ENCODE measurements at places on chromosomes 7 and 10.

DNA sequence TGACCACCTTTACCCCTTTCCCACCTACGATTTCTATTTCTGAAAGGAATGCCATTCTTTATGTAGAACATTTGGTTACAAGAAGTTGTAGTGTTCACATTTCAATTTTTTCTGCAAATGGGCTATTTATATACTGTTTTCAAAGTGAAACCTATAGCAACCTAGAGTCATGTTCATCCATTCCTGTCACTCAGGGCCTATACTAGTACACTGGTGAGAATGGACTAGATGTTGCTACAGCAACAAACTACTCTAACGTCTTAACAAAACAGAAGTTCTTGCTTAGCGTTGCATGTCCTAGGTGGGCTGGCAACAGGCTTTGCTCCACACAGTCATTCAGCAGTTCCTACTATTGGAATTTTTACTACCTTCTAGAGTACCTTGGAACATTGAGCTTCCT, 16.3 kb downstream of the CASD1 start:
- DNase-seq: no peak

- no peak for DNase-seq
These were observed 80.6 kb downstream of the PTPRZ1 start for GRCh38 chr7:121953601-121954000.

GRCh38 chr7:143900230-143900766, 1.7 kb downstream of the TCAF1 start:
- DNase-seq: no peak

GRCh38 chr7:124246262-124246863, 213.5 kb upstream of the TMEM229A start:
- DNase-seq: no peak

- DNase-seq: no peak
These were observed 675.0 kb upstream of the ANKRD30A start for GRCh38 chr10:36450380-36450779.

DNA sequence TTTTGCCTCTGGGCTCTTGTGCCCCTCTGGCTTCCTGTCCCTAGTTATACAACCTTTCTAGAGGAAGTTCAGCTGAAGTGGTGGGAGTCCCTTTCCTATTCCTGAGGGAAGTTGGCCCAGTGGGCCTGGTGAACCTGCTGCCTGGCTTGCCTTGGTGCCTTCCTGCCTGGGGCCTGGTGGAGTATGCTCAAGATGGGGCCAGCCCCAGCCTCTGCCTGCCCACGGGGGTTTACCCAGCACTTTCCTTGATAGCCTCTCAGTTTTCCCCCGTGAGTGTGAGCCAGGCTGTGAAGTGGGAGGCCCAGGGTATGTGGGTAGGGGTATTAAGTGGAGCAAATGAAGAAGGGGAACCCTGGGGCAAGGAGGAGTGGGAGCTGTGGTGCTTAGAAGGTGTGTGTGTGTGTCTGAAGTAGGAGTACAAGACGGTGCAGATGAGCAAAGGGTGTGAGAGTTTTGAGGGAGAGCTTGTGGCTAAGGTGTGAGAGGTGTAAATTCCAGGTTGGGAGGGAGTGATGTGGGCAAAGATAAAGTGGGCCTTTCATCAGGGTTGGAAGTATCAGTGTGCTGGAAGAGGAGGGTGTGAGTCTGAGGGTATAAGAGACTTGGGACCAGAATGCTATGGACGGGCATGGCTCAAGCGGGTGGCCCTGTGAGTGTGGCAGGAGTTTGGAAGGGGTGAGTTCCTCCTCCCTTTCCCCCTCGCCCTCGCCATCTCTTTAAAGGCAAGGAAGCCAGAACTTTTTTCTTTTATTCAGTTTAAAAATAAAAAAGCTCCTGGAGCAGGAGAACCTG, 10.9 kb upstream of the PAX2 start:
- DNase-seq: no peak
